ENCODE measurements at places on chromosomes 6 and 20. TPM values are rescaled to one million over a fixed set of nuclear protein-coding genes. Genes with fewer than 3 reads are reported as not detected.

The WFDC13 gene
- total RNA-seq = not detected

The HLA-DRB5 gene
- not detected for total RNA-seq

DNA sequence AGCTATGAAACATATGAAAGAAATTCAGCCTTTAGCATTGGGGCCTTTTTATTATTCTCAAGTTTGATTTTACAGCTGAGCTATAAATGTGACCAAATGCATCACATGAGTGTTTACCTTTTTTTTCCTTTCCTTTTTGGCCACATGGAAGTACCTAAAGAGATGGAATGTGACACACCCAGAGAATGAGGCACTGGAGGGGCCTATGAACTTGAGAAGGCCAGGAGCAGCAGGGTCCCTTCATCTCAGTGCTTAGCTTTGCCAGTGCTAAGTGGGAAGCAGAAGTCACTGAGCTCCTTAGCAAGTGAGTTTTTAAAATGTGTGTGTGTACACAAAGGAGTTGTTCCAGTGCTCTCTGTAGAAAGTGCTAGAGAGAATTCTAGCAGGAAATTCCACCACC, 44.7 kb downstream of the RREB1 start:
- DNase-seq = no peak

The SNPH gene
- total RNA-seq = 10.0 TPM

DNA sequence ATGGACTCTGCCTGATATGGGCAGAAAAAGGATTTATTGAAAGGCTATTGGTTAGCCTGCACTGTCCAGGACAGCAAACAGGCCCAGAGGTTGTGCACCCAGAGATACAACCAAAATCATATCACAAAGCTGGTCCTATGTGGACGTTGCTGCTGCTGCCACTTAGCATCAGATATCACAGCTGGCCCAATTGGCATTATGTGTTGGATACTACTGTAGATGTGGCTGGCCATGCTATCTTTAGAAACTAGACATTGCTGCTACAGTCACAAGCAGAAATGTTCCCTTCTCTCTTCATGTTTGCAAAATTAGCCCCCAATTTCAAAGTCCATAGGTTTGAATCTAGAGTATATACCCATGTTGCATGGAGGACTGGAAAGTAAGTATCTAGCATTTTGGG, 42.2 kb upstream of the CEP85L start:
- DNase-seq = no peak

- peak; percentile 4 for DNase-seq
Observed at GRCh38 chr6:20559924-20560551, 25.8 kb downstream of the CDKAL1 start.

GRCh38 chr6:168228676-168229367, 90.8 kb downstream of the DACT2 start:
- peak; percentile 17 for DNase-seq

The NHLRC1 gene
- 2.9 TPM for total RNA-seq

The MYLK4 gene
- total RNA-seq = 0.36 TPM

GRCh38 chr6:63968650-63969049, 333.0 kb downstream of the PHF3 start:
- no peak for DNase-seq

The RSPH4A gene
- 0.59 TPM for total RNA-seq

GRCh38 chr20:38430679-38431325, 4.3 kb downstream of the SNHG17 start:
- DNase-seq = peak; percentile 76

DNA sequence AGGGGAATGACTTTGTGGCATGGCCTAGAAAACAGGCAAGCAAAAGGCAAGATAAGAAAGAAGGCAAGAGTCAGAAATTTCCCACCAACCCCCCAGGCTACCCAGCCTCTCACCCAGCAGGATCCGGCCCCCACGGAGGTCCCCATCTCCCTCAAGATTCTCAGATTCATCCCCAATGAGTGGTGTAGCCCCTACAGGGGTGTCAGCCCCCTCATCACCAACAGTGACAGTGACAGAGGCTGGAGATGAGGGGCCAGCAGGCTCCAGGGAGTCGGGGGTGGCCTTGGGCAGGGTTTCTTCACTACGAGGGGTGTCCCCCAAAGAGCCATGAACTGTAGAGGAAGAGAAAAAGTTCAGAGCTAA, 1.0 kb downstream of the EHMT2 start:
- DNase-seq = no peak

DNA sequence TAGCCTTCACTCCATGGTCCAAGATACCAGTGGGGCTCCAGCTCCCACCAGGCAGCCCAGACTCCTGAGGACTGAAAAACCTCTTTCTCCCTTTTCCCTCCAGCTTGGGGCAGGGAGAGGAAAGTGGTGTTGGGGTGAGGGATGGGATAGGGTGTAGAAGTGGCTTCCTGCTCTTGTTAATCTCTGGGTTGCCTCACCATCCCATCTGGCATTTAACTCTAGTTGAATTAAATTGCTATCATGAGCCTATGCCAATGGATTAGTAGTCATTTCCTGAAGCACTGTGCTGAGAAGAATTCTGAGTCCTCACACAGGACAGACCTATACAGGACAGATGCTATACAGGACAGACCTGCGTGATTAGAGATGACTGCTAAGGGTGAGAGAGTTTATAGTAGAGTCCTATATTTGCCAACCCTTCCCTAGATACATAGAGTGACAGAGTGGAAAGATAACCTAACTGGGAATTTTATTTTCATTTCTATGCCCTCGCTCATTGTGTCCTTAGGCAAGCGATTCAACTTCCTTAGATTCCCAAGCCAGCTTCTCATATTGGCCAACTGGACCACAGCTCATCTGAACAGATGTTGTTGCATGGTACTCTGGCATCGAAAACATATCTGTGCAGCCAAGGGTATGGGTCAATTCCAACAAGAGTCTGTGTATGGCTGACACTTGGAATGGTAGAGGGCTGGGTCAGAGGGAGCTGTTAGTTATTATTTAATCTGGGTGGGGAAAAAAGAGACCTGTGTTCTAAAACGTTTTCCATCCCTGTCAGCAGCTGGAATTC, 42.8 kb downstream of the MCHR2 start:
- no peak for DNase-seq

GRCh38 chr20:23290761-23291574, 59.6 kb upstream of the NXT1 start:
- no peak for DNase-seq

DNA sequence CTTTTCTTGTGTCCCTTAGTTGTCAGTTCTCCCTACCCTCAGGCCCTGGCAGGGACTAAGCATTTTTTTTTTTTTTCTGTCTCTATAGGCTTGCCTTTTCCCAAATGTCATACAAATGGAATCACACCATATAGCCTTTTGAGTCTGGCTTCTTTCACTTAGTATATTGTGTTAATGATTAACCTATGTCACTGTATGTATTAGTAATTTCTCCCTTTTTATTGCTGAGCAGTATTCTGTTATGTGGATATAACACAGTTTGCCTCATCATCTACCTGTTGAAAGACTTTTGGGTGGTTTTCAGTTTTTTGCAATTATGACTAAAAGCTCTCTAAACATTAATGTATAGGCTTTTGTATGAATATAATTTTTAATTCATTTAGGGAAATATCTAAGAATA, 16.0 kb upstream of the FBXO30 start:
- DNase-seq = no peak

DNA sequence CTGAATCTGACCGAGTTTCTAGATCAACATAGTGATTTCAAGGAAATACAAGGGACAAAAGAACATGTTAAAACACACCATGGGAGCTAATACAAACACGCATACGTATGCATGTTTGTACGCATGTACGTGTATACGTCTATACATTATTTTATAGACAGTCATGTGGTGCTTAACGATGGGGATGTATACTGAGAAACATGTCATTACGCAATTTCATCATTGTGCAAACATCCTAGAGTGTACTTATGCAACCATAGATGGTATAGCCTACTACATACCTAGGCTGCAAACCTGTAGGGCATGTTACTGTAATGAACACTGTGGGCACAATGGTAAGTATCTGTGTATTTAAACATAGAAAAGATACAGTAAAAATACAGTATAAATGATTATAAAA, 25.0 kb upstream of the NELFCD start:
- no peak for DNase-seq

GRCh38 chr6:110358553-110359160, 508 bp upstream of the METTL24 start:
- DNase-seq = no peak

Measured in osteoblast (primary cell).